ENCODE measurements at places on chromosomes 1 and 21.

- no peak for DNase-seq
Measured at GRCh38 chr1:230186003-230186863, 119.2 kb downstream of the GALNT2 start.

DNA sequence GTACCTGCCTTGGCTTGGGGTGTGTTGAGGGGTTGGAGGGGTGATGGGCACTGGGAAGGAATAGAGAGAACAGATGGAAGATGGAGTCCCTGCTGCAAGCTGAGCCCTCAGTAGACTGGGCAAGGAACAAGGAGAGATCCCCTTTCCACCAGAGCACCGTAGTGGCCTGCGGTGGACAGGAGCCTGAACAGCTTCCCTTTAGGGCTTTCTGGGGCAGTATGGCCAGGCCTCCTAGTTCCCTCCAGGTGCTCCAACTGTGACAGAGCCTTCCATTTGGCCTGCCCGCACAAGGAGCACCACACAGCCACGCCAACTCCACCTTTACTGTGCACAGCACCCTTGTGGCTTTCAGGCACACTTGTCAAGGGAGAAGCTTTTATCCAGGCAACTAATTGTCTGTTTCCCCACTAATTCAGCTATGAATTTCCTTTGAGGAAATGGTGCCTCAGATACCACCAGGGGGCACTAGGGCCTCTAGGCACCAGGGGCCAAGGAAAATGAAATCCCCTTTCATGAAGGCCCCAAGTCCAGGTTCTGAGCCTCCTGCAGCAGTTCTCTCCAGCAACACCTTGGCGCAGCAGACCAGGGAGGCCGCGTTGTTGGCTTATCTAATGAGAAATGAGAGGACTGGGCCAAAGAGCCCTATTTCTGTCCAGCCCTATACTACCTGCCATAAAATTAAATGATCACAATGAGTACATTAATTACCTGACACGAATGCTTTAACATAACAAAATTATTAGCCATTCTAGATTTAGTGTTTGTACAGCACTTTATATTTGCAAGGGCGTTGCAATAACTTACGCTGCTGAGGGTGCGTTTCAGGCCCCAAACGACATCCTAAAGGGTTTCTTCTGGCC lies 23.1 kb upstream of the ERI3 start:
- DNase-seq = no peak

DNA sequence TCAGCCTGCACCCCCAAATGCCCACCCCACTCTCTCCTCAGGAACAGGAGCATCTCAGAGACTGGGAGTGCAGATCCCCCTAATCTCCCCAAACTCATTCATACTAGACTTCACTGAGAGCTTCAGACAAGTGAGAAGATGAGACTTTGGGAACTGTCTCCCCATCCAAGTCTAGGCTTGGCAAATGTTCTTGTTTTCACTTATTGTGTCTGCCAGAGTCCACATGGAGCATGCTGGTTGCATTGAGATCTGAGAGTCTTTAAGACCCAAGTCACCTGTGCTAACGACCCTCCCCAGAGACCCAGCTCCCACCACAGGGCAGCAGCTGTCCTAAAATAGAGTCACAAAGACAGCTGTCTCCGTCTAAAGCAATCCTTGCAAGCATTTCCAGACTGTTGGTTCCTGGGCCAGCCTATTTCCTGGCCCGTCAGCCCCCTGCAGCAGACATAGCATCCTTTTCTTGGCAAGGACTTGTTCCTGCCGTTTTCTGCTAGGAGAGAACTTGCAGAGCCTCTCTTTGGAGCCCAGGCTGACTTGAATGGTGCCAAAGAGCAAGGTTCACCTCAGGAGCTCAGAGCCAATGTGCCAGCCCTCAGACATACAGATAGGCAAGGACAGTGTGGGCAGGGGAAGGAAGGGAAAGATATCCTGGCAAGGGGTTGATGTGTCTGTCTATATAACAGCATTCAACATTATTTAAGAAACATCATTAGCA lies 1.9 kb upstream of the CNTN2 start:
- no peak for DNase-seq

DNA sequence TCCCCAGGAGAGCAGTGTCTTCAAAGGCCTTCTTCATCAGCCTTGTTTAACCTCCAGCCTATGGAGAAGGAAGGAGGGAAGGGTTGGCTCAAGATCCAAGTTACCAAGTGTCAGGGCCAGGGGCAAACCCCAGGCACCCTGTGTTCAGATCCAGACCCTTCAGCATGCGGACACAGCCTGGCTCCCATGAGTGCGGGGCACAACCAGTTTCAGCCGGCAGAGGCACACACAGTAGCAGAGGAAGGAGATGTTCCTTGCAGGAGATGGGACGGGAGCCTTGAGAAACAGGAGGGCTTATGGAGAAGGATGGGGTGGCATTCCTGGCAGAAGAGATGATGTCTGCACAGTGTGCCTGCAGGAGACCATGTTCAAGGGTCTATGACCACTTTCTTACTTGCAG lies 161.7 kb upstream of the EDN2 start:
- DNase-seq = no peak

- no peak for DNase-seq
Measured at GRCh38 chr1:6144647-6145395, 35.3 kb downstream of the CHD5 start.

GRCh38 chr1:199411506-199411905 lies 616.0 kb upstream of the NR5A2 start:
- no peak for DNase-seq

GRCh38 chr1:232986527-232986922 lies 36.1 kb downstream of the NTPCR start:
- no peak for DNase-seq

DNA sequence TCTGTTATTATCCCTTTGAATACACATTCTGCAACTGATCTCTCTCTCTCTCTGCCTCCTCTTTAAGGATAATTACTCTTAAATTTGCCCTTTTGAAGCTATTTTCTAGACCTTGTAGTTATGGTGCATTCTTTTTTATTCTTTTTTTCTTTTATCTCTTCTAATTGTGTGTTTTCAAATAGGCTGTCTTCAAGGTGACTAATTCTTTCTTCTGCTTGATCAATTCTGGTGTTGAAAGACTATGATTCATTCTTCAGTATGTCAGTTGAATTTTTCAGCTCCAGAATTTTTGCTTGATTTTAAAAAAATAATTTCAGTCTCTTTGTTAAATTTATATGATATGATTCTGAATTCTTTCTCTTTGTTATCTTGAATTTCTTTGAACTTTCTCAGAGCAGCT lies 95.6 kb upstream of the GPR52 start:
- DNase-seq = no peak

- DNase-seq = no peak
Measured at GRCh38 chr1:27719286-27720251, 6.2 kb upstream of the FAM76A start.

- no peak for DNase-seq
Measured at GRCh38 chr1:55057956-55058298, 18.6 kb downstream of the PCSK9 start.

GRCh38 chr1:66652556-66652955 lies 99.7 kb upstream of the DYNLT5 start:
- DNase-seq = no peak

DNA sequence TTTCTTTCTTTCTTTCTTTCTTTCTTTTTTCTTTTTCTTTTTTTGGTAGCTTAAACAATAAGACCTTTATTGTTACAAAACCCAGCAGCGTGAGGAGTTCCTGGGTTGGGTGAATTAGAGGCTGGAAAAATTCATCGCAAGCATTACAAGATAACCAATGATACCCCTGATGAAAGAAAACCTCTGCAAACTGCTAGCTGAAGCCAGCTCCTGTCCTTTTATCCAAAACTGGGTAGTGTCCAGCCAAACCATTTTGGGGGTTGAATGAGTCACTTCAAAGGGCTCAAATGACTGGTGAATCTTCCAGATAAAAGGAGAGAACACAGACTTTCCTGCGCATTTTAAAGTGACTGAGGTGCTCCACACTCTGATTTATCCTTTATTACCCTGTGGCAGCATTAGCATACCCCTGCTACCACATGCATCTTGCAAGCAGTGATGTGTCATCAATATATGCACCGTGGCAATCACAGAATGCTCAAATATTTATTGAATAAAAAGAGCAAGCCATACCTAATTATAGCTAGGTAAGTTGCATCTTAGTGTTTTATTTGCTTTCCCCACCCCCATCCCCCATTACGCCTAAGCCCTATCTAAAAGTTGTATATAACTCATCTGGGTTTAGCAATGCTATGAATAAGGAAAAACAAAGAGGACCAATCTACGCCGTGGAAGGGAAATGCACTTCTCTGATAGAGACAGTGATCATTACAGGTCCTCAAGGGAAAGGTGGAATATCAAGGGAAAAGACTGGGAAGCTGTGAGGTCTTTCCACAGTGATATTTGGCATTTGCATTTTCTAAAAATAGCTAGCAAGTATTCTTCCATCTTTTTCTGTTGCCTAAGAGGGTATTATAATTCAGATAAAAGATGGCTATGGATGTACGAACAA lies 32.4 kb upstream of the CEP350 start:
- no peak for DNase-seq

GRCh38 chr1:227356620-227357146 lies 38.4 kb upstream of the CDC42BPA start:
- DNase-seq = no peak

DNA sequence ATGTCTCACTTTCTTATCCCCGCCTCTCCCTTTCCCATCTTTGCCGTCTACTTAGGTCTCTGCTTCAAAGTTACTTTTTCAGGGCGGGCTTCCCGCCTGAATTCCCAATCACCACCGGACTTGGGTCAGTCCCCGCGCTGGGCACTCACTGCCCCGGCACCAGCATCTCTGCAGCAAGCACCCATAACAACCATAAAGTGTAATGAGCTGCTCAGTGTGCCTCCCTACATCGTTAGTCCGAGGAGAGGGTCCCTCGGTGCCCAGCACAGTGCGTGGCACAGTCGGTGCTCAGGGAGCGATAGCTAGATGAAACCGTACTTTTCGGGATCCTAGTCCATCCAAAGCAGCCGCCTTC lies 633 bp upstream of the CTPS1 start:
- DNase-seq = no peak

DNA sequence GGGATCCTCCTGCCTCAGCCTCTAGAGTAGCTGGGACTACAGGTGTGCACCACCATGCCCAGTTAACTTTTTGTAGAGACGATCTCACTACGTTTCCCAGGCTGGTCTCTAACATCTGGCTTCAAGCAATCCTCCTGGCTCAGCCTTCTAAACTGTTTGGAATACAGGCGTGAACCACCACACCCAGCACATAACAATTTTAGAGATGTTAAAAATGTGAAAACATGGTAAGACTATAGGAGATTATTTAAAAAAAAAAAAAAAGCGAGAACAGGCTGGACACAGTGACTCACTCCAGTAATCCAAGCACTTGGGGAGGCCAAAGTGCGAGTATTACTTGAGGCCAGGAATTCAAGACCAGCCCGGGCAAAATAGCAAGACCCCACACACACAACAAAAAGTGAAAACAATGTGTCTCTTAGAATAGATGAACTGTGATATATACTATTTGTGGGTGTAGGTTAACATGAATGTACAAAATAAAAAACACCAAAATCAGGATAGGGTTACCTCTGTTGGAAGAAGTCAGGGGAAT lies 19.6 kb downstream of the CCDC18 start:
- DNase-seq = no peak

- no peak for DNase-seq
Measured at GRCh38 chr21:42306366-42307035, 8.7 kb downstream of the TFF3 start.

DNA sequence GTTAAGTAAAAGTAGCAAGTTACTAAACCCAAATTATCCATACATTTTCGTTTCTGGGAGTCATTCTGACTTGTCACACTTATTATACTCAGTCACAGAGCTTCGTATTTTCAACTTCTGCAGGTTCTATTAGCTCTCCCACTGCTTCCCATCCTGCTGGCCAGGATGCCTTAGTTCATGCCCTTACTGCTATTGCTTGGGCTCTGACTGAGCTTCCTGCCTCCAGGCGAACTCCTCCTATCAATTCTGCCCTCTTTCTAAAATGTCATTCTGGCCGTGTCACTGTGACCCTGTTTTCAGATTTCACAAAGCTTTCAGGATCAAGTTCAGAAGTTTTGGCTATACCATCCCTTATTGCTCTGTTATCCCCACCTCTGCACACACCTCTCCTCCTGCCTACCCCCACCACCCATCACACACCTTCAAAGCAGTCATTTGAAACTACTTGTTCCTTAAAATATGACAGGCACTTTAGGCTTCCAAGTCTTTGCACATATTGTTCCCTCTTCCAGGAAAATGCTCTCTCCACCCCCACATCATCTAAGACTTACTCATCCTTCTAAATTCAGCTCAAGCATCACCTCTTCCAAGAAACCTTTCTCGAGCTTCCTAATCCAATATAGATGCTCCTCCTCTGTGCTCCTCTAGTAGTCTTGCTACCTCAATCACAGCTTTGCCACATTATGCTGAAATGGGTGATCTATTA lies 278.0 kb downstream of the BRINP2 start:
- DNase-seq = no peak

GRCh38 chr21:25965951-25966707 lies 204.4 kb downstream of the APP start:
- DNase-seq = no peak

DNA sequence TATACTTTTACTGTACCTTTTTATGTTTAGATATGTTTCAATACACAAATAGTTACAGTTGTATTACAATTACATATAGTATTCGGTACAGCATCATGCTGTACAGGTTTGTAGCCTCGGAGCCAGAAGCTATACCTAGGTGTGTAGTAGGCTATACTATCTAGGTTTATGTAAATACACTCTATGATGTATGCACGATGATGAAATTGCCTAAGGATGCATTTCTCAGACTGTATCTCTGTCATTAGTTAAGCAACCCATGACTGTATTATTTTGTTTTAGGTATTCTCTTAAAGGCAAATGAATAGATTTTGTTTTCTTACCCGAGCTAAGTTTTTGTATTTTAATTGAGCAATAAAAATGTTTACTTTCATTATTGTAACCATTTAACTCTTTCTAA lies 56.4 kb downstream of the SPATA17 start:
- no peak for DNase-seq

- no peak for DNase-seq
Measured at GRCh38 chr1:151718011-151718431, 1.4 kb upstream of the CELF3 start.

DNA sequence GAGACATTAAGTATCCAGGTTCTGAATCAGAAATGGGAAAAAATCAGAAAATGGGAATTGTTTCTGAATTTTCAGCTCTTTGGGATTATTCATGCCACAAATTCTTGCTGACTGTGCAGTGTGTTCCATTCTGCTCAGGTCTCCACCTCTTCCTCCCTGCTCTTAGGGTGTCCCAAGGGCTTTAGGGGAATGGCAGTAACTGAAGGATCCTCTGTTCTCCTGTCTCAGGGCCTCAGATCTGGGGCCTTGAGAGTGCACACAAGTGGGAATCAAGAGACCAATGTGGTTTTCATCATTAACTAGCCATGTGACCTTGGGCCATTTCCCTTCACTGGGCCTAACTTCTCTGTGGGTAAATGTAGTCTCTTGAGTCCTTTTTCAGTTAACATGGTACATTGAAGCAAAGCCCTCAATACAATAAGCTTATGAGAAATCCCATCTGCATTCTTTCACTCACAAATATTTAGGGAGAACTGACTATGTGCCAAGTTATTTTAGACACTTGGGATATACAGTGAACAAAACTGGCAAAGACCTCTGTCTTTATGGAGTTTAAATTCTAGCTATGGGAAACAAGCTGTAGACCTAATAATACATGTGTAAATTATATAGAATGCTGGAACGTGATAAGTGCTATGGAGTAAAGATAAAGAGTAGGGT lies 75.7 kb upstream of the SPATA6 start:
- DNase-seq = no peak

All from activated T-helper 1 cell treated with anti-CD3 and anti-CD28 coated beads, Interleukin-2, amount 50 U/mL, for 16 hours (primary cell).